AG04450 (cell line): ENCODE measurements at places on chromosomes 2 and 18.

- no peak for DNase-seq
Observed at GRCh38 chr18:11689669-11690565, 853 bp downstream of the GNAL start.

- DNase-seq, result no peak
Observed at GRCh38 chr2:119464981-119465380, 33.3 kb downstream of the TMEM37 start.

DNA sequence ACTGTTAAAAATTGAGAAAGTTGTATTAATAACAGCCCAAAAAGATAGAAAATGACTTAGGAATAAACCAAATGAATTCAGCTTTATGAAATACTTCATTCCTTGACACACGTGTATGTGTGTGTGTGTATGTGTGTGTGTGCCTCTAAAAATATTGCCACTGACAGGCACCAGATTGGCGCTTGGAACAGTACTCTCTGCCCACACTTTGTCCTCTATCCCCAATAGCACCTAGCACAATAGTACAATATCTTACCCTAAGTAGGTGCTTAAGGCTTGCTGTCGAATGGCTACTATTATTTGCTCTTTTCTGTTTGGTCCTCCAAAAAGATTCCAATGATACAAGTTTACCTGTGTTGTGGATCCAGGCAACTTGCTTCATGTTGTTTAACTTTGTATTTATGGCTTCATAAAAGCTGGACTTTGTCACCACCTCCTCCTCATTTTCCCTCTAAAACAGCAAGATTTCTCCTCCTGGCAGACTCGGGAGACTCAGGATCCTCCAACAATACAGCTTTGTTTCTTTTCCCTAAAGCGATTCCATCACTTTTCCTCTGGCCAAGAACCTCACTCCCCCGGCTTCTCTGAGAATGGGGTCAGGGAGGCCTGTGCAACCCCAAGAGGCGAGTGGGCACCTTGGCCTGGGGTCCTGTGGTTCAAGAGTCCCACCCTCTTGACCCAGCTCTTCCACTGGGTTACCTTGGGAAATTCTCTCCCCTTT, 43.3 kb upstream of the LCLAT1 start:
- DNase-seq, result no peak

DNA sequence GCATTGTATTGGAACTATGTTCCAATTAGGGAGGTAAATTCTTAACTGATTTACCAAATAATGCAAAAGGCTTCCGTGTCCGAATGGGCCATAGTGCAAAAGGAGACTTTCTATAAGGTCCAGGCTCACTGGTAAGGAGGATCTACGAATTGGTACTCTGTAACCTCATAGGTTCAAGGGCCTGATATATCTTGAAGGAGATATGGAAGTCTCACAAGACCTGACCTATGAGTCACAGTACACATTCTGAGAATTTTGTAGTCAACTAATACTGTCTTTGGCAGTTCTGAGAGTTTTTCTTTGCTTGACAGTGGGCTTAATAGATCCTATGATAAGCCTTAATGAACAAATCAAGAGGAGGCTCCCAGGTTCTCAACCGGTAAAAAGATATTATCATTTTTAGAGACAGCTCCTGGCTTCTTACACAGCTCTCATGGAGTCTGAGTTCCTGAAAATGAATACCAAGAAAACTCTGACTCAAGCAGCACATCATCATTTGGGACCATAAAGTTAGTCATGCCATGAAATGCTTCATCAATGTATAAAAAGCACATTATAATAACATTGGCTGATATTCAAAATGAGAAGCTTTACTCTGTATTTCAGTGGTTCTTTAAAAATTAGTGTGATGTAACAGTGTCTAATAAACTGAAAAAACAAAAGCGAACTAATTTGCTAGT, 1275.2 kb upstream of the CRIM1 start:
- DNase-seq, result no peak

GRCh38 chr18:62569081-62569655, 46.3 kb downstream of the ZCCHC2 start:
- no peak for DNase-seq

- DNase-seq, result no peak
Observed at GRCh38 chr2:3459185-3460015, 59.9 kb downstream of the ADI1 start.

DNA sequence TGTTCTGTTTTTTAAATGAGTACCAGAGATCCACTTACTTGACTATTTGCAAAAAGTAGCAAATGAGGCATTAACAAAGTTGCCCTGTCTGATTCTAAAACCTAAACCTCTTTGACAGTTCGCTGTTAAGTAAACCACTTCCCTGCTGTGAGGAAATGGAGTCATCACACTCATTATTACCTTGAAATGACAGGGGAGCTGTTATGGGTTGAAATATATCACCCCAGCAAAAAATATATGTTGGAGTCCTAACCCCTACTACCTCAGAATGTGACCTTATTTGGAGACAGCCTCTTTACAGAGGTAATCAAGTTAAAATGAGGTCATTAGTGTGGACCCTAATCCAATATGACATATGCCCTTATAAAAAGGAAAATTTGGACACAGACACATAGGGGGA, 36.1 kb downstream of the DHRS9 start:
- DNase-seq, result no peak

GRCh38 chr18:29157057-29157780, 980.3 kb upstream of the CDH2 start:
- no peak for DNase-seq

GRCh38 chr2:137383391-137383790, 580.9 kb upstream of the HNMT start:
- DNase-seq, result no peak

DNA sequence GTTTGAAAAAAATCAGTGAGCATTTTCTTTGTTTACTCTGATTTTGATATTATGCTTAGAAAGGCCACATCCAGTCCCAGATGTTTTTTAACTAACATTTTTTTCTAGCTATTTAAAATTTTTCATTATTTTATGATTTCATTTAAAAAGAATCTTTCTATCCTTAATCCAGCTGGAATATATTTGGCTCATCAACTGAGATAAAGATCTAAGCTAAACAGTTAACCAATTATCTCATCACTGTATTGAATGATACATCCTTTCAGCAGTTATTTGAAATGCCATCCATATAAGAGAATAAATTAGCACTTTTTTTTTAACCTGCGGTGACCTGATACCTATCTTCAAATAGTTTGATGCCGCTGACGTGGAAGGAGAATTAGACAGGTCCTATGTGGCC, 245.5 kb upstream of the COPS8 start:
- DNase-seq, result no peak

- no peak for DNase-seq
Observed at GRCh38 chr2:45816272-45816671, 164.8 kb downstream of the PRKCE start.

GRCh38 chr2:9739531-9739964, 103.7 kb upstream of the TAF1B start:
- no peak for DNase-seq

GRCh38 chr2:23637011-23637778, 252.2 kb downstream of the KLHL29 start:
- DNase-seq, result no peak

GRCh38 chr2:11466307-11467128, 557 bp upstream of the E2F6 start:
- no peak for DNase-seq

- DNase-seq, result peak; percentile 50
Observed at GRCh38 chr2:9594366-9595054, 36.3 kb downstream of the YWHAQ start.

DNA sequence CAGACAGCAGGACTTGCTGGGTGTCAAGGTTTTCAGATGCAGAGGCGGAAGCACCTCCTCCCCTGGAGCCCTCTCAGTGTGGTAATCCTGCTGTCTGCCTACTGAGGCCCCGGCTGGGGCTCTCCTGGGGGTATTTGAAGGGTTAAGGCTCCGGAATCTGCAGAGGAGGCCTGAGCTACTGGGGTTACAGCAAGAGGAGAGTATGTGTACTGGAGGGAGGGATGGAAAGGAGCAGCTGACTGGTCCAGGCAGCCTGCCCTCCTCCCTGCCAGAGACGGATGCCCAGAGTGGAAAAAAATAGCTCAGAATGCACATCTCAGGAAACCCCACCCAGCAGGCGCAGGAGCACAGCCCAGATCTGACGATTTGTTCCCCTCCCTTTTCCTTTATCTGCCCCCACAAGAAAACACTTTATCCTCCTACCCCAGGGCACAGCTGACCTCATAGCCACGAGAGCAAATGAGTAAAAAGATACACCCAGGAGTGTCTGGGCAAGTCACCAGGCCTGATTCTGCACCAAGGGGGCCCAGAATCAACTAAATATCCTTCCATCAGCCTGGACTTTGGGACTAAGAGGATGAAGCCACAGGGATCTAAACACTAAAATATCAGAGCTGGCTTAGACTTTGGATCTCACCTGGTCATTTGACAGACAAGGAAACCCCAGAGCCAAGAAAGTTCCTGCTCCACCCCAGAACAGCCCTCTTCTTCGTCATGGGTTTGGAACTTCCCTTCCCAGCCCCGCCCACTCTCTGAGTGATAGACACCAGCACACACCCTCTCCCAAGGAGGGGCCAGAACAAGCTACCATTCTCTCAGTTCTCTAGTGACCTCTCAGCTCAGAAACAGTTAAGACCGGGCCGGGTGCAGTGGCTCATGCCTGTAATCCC, 5.5 kb downstream of the TMBIM1 start:
- peak; percentile 84 for DNase-seq

GRCh38 chr2:182854375-182855105, 11.9 kb downstream of the FRZB start:
- DNase-seq, result no peak

GRCh38 chr2:26243470-26244308, 743 bp downstream of the HADHA start:
- no peak for DNase-seq

- no peak for DNase-seq
Observed at GRCh38 chr2:240295256-240296103, 140.0 kb upstream of the GPC1 start.

DNA sequence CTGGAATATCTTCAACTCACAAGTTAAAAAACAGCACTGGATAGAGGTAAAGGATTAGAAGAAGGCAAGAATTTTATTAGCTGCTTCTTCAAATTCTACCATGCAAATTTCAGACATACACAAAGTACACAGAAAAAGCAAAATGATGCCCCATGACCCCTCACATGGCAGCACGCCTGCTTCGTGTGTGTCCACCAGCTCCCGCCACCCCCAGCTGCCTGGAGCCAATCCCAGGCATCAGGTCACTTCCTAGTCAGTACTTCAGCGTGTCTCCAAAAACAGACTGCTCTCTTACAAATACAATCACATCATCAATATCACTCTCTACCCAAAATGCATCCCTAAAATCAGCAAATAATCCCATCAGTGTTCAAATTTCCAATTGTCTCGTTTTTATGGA, 35.8 kb downstream of the IMPA2 start:
- DNase-seq, result no peak

GRCh38 chr2:86238354-86238753, 39.1 kb downstream of the MRPL35 start:
- DNase-seq, result no peak

DNA sequence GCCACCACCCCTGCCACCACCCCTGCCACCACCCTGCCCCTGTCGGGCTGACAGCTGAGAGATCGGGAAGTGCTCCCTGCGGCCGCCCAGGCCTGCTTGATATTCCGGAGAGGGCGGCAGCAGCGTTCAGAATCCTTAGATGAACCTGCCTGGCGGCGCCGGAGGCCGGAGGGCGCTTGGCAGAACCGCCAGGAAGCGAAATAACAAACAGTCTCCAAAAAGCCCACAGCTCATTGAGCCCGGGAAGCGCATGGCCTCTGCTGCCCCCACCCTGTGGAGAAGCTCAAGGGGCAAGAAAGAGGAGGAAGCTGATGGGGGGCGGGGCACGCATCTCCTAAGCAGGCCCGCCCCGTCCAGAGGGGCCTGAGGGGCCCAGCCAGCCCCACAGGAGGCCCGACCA, 92.2 kb upstream of the MBOAT2 start:
- DNase-seq, result no peak

GRCh38 chr2:16726147-16726546, 60.5 kb upstream of the CYRIA start:
- no peak for DNase-seq

- DNase-seq, result peak; percentile 74
Observed at GRCh38 chr18:34821669-34822210, 111.6 kb downstream of the DTNA start.

GRCh38 chr2:237042101-237042500, 43.6 kb upstream of the COPS8 start:
- no peak for DNase-seq

- no peak for DNase-seq
Observed at GRCh38 chr2:71935262-71935848, 212.3 kb downstream of the CYP26B1 start.

DNA sequence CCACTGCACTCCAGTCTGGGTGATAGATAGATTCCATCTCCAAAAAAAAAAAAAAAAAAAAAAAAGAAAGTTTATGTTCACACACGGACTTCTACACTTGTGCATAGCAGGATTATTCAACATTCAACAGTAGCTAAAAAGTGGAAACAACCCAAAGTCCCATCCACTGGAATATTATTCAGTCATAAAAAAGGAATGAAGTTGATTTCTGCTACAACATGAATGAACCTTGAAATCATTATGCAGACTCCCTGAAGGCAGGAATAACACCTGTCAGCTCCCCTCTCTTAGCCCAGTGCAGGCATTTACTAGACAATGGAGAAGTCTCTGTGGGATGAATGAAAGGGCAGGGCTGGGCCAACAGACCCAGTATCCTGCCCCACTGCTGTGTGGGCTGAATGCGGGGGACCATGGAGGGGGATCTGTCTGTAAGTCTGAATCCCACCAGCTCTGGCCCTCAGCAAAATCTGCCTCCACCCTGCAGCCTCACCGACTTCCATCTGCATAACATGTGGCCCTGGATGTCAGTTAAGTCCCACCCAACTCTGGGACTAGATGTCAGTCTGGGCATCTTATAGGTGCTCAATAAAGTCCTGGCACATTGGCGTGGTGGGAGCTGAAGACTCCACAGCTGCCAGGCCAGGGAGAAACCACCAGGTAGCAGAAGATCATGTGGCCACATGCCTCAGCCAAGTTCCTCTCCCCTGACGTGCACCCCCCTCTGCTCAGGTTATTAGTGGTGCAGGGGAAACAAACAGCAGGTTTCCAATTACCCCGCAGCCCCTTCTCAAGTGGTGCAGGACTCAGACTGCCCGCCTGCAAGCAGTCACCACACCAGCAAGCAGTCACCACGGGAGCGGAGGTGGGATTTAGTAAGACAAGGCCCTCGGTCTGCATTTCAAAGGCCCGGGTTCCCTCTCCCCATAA, 8.9 kb downstream of the ZFP36L2 start:
- no peak for DNase-seq

DNA sequence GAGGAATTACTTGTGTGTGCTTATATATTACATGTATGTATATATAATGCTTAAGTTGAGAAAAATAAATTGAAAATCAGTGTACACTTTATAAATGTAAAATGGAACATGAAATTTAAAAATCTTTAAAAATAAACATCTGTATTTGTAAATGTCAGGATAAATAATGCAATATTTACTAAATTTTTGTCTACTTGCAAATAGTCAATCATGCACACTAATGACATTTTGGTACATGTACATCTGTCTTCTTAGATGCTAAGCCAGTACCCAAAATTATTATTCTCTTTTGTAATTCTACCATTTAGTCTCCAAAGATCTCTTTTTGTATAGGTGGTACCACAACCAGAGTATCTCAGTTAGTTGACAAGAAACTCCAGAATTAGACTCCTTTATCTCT, 96.4 kb upstream of the SCN1A start:
- DNase-seq, result no peak
